T-helper 22 cell (primary cell): ENCODE measurements at places on chromosomes 7 and 10.

DNA sequence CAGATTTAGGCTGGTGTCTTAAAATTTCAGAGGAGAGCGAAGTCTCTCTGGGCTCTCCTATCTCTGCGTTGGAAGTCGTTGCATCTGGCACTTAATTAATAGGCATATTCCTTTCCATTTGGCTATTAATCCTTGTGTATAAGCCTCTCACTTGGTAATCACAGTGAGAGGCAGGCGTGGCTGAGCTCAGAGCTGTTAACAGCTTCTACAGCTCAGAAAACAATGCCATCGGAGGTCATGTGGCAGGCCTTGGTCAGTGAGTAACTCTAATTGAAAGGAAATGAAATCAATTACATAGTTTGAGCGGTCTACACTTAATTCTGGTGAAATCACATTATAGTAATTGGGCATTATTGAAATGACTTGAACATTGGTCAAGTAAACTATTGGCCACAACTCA, 135.1 kb downstream of the DPY19L1 start:
- DNase-seq, result no peak

GRCh38 chr7:132464740-132465139, 111.5 kb downstream of the PLXNA4 start:
- no peak for DNase-seq

- DNase-seq, result no peak
Measured at GRCh38 chr10:86693721-86694369, 25.5 kb downstream of the LDB3 start.

- no peak for DNase-seq
Measured at GRCh38 chr7:151673216-151673615, 153.5 kb upstream of the RHEB start.

DNA sequence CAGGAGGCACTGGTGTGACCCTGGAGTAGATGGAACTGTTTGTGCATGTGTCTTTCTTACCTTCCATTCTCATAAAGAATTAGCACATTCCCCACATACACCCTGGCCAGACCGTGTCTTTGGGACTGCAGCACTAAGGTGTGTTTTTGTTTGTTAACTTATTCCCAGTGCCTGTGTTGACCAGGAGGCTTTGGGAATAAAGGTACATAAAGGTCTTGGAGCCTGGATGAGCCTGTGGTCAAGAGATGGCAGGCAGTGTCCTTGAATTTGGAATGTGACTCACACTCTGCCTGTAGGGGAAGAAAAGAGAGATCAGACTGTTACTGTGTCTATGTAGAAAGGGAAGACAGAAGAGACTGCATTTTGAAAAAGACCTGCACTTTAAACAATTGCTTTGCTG, 137.6 kb downstream of the LYZL1 start:
- no peak for DNase-seq

- no peak for DNase-seq
Measured at GRCh38 chr10:97768322-97769315, 3.2 kb downstream of the SFRP5 start.

GRCh38 chr10:87734987-87735827, 75.5 kb downstream of the PAPSS2 start:
- no peak for DNase-seq

- no peak for DNase-seq
Measured at GRCh38 chr7:22117222-22117621, 171.5 kb upstream of the CDCA7L start.

GRCh38 chr7:108805808-108806397, 236.2 kb downstream of the DNAJB9 start:
- no peak for DNase-seq

- no peak for DNase-seq
Measured at GRCh38 chr7:30658479-30659074, 23.7 kb downstream of the CRHR2 start.

DNA sequence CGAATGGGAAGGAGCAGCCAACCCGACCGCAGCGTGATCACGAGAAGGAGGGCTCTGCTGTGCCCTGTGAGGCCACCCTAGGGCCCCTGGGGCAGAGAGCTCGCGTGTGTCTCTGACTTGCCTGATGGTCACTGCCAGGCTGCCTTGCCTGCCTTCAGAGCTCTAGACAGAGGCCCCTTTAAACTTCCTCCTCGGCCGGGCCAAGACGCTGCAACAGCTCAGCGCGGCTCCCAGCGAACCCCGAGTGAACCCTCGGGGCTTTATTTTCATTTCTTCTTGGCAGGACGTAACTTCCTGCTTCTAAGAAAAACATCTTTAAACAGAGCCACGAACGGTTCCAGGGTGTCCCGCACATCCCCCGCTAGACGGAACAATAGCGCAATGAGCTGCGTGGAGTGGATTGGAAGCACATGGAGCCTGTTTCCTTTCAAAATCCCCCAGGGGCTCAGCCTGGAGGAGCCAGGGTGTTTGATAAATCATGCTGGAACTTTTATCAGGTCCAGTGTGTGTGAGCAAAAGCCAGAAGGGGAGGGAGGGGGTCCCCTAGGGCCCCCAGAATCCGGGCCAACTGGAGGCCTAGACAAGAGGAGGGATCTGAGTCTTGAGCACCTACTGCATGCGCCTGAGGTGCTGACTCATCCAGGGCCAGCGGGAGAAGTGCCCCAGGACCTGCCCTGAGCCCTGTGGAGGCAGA, 134.1 kb upstream of the GDF10 start:
- DNase-seq, result no peak

- no peak for DNase-seq
Measured at GRCh38 chr7:6130007-6130587, 98.9 kb downstream of the ANKRD61 start.

DNA sequence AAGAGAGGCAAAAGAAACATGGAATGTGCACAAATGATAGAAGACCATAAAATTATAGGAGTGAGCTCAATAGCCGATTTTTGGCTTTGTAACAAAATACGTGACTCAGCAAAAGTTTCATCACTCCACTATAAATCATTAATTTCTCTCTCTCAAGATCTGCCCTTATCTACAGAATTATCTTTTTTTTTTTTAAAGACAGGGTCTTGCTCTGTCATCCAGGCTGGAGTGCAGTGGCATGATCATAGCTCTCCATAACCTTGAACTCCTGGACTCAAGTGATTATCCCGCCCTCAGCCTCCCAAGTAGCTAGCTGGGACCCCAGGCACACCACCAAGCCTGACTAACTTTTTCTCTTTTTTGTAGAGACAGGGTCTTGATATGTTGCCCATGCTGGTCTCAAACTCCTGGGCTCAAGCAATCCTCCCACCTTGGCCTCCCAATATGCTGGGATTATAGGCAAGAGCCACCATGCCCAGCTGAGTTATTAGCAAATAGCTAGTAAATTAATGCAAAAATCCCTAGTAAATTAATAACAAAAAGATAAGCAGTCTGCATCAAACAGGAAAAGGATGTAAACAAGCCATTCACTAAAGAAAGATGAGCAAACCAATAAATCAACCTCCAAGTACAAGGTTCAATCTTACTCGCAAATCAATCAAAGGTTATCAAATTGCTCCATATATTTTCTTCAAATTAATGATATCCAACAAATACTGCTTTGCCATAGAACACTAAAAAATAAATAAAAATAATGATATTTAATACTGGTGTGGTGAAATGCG, 450.7 kb downstream of the PARD3 start:
- DNase-seq, result no peak

DNA sequence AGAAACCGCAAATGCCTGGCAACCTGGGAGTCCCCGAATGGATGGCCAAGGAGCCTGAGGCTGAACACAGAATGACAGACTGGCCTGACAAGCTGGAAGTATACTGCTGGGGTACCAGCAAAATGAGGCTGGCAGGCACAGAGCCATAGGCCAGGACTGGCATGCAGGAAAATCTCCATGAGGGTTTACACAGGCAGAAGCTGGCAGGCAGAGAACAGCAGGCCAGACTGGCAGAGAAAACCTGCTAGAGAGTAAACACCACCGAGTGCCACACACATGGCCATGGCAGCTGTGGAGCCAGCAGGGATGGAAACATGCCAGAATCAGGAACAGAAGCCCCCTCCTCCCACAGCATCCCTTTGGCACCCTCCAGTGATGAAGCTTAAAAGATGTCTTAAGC, 63.4 kb downstream of the CRPPA start:
- DNase-seq, result no peak

GRCh38 chr7:136869991-136870865, 1.8 kb downstream of the CHRM2 start:
- no peak for DNase-seq

GRCh38 chr10:77939561-77940001, 13.0 kb upstream of the DLG5 start:
- DNase-seq, result no peak

DNA sequence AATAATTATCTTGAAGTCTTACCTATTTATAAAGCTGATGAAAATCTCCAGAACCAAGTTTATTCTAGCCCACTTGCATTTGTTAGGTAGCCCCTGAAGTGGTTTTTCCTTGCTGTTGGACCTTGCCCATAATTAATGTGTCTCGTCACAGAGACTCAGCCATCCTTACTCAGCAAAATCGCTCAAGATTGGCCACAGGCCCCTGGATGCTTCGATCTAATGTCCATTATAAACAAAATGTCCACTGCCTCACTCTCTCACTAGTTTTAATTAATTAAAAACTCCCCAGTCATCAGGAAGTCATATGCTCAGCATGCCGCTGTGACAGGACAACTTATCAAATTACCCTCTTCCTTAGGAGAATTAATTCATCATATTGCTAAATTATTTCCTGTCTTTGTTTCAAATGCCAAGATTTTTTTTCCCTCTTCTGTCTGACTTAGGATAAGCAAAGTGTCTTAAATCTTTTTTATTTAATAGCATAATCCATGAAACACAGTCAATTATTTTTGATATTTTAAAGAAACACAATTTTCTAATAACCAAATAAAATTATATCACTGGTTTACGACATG, 126.8 kb upstream of the PCLO start:
- DNase-seq, result no peak

DNA sequence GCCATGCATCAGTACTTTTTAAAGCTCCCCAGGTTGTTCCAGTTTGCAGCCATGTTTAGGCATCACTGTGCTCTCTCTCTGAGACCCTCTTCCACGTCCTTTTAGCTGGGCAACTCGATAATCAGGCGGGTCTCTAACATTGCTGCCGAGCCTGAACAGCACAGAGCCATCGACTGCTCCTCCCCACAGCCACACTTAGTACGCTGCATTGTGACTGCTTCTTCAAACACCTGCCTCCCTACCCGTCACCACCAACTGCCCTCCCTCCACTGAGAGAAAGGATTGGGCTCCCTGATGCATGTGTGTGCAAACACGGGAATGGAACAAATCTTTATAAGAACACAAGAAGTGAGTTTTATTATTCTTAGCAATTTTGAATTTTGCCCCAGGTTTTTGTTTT, 11.4 kb upstream of the TACR2 start:
- DNase-seq, result no peak
